Breast epithelium (tissue), 4 donors: ENCODE measurements at places on chromosomes 12 and 14. TPM values are rescaled to one million over a fixed set of nuclear protein-coding genes. Genes with fewer than 3 reads are reported as not detected.

DNA sequence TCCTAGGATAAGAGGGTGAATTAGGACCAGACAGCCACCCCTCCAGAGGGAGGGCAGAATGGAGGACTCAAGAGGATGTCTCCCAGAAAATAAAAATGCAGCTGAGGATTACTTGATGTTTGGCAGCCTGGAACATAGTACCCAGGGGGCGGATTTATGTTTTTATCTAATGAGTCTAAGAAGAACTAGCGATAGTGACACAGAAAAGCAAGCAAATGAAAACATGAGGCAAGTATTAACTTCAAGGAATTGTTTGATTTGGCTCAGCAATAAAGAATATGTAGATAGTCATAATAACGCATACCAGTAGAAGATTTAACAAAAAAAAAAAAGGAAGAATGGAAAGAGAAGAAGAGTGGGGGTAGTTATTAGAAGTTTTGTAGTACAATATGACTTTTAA is 10.0 kb upstream of the SLC7A8 start:
- no peak for DNase-seq

The SYT10 gene
- total RNA-seq = not detected

The IL31 gene
- not detected for total RNA-seq

GRCh38 chr14:93096691-93097322 is 18.9 kb downstream of the ITPK1 start:
- no peak for DNase-seq

The NTF3 gene
- 1.3 TPM for total RNA-seq

DNA sequence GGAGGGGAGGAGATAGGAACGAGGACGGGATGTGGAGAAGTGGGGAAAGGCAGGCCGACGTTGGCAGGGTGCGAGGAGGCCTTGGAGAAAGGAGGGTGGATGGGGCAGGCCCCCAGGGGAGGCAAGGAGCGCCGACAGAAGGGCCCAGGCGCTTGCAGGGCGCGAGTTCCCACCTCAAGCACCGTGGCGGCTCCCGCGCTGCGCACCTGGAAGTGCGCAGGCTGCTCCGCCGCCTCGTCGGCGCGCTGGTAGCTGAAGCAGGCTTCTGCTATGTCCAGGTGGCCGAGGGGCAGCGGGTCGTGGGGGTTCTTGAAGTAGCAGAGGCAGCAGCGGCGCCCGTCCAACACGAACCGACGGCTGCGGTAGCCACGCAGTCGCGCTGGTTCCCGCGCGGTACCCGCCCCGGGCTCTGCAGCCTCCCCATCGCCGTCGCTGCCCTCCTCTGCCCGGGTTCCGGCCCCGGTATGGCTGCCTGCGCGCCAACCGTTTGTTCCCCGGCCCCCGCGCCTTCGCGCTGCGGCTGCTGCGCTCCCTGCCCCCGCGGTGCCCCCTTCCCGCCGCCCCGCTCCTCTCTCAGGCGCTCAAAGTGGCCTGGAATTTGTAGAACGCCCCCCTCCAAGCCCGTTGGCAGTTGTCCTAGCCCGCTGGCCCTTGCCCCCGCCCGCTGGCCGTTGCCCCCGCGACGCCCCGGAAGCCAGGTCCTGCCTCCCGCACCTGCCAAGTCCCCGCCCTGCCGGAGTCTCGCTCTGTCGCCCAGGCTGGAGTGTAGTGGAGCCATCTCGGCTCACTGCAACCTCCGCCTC is 1.1 kb upstream of the ACTR6 start:
- DNase-seq = peak; percentile 41

DNA sequence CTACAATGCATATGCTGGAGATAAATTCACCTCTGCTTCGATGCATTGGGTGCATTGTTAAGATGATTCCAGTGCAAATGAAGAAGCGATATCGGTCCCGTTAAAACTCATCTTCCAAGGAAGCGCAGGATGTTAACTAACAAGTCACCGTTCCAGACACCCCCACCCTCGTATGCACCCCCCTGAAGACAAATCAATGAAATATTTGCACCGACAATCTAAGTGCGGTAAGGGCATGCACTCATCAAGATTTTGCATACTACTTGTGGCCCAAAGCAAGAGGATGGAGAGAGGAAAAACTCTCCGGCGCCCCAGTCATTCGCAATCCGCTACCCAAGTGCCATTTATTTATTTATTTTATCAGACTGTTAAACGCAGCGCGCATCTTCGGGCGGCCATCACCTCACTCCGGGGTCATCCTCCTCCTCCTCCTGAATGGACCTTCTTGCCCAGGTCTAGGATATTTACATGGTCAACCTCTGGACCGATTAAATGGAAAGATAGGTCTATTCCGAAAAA is 1.2 kb downstream of the NOVA1 start:
- no peak for DNase-seq

The ZNF891 gene
- 4.6 TPM for total RNA-seq

GRCh38 chr12:56241424-56242303 is 11.8 kb downstream of the SLC39A5 start:
- no peak for DNase-seq

- DNase-seq = no peak
These were observed 718 bp downstream of the EIF2B2 start for GRCh38 chr14:75003250-75004027.

The IKZF4 gene
- total RNA-seq = 4.2 TPM

DNA sequence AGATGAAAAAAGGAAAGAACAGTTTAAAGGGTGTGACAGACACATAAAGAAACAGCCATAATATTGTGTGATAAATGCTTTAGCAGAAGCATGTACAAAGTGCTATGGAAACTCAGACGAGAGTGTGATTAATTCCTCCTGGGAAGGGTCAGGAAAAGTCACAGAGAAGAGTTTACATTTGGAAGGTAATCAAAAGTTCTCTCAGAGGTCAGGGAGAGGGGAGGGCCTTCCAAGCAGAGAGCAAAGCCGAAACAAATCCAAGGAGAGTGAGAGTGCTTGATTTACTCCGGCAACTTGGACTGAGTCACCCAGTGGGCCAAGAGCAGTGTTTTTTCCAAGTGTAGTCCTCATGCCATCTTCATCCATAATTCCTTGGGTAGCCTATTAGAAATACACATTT is 108.3 kb downstream of the IGF1 start:
- DNase-seq = no peak

The KLHL33 gene
- total RNA-seq = 0.64 TPM
